ENCODE measurements at places on chromosomes 2 and 18.

DNA sequence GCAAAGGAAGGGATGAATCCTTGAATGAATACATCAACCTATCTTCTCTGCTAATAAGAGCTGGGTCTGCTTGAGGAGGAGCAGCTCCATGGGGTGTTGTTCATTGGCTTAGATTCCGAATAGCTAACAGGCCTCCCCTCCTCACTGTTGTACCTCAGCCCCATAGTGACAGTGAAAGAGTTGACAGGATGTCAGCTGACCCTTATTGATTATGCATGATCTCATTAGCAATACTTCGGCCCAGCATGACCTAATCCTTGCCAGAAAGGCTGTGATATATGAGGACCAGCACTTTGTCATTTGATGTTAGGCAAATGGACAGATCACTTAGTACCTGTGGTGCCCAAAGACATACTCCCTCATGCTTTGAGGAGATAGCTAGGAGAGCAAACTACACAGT is 1333.7 kb upstream of the CELF4 start:
- no peak for DNase-seq

- DNase-seq = no peak
Measured at GRCh38 chr2:8216397-8216796, 465.5 kb upstream of the ID2 start.

DNA sequence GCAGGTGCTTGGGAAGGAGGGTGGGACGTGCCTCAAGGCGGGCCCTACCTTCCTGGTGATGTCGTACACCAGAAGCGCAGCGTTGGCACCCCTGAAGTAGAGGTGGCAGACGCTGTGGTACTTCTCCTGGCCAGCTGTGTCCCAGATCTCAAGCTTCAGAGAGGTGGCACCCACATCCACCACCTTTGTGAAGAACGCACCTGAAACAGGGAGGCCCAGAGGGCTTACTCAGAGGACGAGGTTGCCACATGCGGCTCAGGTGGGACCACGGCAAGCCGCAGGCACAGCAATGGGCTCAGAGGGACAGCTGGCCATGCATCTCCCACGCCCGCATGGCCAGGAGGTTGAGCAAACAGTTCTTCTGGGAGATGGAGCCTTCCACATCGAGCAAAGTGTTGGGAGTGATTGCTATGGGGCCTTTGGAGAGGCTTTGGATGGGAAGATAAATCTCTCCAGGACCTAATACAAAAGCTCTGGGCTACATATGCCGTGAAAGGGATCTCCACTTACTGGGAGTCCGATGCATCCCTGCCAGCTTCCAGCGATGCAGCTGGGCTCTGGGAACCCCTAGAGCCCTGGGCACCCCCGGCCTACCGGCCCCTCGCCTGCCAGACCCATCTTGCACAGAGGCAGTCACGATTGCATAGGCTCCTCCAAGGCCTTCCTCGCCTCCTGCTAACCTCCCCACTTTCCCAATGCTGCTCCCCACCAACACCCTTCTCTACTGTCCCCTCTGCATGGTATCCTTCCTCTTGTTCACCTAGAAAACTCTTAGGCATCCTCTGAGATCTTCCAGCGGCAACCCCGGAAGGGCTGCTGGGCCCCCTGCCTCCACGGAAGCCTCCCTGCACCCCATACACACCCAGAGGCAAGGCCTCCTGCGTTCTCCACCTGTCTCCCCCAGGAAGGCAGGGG is 11.8 kb downstream of the PRLH start:
- no peak for DNase-seq

DNA sequence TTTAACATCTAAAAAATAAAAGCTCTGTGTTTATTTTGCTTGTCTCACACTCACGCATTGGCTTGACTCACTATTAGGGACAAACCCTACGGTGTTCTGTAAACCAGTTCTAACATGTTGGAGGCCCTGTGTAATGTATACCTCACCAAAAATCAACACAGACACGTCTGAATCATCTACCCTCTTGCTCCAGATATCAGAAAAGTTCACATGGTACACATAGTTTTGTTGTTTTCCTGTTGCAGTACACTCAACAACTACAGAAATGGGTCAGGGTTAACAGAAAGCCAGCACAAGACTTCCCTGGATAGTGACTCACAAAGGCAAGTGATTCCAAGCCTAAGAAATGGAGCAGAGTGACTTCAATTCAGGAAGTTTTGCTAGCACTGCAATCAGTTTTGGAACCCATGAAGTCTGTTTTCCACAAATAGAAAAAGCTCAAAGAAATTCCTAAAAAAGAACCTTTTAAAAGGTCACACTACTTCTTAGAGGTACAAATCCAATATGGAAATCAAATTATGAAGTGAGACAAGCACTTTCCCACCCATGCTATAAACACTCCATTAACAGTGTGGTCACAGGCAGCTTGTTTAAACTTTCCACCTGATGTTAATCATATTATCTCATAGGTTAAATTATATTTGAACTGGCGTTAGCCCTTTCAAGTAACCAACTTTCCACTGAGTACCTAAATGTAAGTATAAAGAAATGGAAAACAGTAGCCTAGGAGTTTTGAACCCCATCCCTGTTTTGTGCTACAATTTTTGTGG is 87.4 kb downstream of the GAREM1 start:
- DNase-seq = peak; percentile 95

DNA sequence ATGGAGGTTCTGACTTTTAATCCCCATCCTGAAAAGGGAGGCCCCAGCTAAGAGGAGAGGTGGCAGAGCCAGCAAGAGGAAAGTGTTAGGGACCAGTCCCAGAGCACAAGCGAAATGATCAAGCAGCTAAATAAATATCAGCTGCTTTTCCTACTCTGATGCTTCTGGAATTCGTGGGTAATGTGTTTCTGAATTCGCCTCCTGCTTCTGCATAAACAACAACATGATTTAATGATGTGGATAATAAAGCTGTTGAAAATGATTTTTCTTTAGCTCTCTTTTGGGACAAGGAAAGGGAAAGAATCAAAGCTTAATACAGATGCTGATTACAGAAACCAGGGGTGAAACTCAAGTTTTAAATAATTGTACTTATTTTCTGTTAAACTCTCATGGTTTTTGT is 329.7 kb downstream of the PDE11A start:
- DNase-seq = no peak

GRCh38 chr2:234135750-234136221 is 85.3 kb downstream of the SPP2 start:
- DNase-seq = peak; percentile 96

DNA sequence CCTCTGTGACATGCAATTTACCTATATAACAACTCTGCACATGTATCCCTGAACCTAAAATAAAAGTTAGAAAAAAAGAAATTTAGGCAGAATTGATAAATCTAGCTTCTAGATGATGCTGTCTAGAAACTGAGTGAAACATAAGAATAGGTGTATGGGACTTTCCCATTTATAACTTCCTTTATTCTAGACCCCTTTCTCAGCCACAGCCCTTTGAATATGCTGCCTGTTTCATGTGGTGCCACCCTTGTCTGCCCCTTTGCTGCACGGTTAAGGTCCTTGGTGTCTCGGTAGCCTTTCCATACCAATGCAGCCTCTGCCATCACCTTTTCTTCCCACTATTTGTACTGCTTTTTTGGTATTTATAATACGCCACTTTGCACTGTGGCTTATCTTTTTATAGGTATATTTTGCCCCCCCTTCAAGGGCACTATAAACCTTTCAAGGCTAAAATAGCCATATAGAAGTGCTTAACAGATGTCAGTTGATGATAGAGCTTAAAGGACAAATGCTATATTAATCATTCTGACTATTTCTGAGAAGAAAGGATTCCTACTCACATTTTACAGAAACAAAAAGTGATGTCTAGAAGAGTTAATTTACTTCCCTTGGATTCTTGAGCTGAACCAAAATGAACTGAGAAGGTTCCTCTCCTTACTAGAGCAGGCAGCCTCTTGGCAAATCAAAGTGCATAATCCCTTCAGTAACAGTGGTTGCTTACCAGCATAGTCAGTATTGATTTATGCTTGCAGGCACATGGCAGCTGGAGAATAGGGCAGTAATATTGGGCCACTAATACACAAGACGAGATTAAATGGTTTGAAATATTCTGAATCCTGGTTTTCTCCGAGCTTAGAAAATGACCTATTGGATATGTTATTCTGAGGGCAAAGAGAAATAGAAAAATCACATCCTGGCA is 88.1 kb upstream of the CYP26B1 start:
- DNase-seq = no peak

GRCh38 chr2:180664507-180664906 is 315.9 kb upstream of the UBE2E3 start:
- no peak for DNase-seq

DNA sequence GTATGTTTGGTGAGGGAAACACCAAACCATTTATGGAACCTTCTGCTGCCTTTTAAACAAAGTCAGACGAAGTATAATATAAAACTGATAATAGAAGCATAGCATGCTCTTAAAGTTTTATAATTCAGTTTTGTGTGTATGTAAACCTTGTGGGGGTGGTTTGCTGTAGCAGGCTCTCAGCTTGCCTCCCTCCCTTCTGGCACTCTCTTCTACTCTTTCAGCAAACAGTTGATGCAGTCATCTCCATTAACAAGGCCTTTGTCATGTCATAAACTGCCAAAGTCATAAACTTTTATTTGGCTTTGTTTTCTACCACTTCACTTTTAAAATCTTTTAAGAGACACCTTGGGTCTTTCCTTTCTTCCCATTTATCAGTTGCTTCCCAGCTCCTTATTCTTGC is 448.2 kb upstream of the SETBP1 start:
- DNase-seq = no peak

DNA sequence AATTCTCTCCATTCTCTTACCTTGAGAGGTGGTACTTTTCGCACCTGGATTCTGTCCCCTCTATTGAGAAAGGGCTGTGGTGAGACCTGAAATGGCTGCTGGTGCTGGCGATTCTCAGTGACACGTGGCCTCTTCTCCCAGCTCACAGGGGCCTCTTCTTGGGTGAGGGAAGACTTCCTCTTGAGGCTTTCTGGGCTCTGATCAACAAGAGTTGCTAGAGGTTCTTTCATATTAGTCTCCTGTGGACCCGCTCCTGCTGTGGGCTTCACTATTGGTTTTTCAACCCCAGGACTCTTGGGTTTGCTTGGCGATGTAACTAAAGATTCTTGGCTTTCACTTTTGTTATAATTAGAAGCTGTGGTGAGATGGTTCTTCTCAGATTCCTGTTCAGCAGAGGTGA is 76.3 kb upstream of the DTNB start:
- no peak for DNase-seq

GRCh38 chr2:236061899-236062298 is 106.3 kb downstream of the GBX2 start:
- no peak for DNase-seq

GRCh38 chr2:142858961-142859360 is 18.5 kb upstream of the KYNU start:
- no peak for DNase-seq

DNA sequence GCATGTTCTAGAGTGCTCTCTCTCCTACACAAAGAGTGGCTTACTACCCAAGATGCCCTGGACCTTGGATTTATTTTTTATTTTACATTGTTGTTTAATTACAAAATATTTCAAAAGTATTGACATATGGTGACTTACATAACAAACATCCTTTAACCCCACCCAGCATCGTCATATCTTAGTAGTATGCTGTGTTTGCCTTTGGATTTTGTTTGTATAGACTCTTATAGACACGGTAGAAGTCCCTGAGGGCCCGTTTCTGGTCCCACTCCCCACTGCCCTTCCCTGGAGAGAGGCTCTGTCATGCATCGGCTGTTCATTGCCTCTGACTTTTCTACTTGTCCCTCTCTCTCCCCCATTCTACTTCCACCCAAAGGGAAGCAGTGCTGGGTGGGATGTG is 112.0 kb downstream of the ZBTB7C start:
- DNase-seq = no peak

- DNase-seq = no peak
Measured at GRCh38 chr2:165182029-165182428, 21.8 kb downstream of the SCN3A start.

DNA sequence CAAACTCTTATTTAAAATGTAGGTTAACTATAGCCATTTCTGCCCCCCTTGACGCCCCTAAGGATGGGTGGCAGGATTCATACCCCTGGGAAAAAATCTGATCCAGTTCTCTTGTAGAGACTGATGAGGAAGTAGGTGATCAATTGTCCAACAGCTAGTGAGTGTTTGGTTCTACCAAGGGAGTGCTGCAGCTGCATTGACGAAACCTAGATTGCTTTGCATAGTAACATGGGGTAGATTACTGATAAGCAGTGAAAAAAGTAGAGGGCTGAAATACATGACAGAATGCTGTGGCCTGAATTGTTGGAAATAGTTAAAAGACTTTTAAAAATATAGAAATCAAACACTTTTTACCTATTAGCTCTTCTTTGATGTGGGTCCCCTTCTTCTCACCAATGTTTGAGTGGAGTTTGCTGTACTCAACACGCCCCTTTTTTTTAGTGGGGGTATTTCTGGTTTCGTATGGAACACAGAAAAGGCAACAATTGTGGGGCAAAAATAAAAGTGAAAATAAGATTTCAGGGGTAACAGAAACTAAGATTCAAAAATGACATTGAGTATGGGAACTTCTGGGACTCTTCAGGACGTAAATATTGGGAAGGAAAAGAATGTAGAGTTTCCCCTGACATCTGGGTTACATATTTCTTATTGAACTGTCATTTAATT is 66.2 kb downstream of the MAIP1 start:
- DNase-seq = no peak

DNA sequence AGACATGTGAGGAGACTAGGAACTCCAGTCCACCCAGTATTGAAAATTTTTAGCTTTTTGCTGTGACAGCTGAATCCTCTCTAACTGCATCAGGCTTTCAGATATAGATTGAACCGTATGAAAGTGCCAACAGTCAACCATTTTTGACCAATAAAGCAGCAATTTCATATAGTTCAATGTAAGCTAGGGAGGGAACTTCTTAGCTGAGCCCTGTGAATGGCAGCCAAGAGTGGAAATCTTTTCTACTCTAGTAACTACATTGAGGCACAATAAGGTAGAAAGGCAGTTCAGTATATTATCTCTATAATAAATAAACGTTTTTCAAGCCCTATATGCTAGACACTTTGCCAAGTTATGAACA is 96.3 kb upstream of the TANK start:
- no peak for DNase-seq

DNA sequence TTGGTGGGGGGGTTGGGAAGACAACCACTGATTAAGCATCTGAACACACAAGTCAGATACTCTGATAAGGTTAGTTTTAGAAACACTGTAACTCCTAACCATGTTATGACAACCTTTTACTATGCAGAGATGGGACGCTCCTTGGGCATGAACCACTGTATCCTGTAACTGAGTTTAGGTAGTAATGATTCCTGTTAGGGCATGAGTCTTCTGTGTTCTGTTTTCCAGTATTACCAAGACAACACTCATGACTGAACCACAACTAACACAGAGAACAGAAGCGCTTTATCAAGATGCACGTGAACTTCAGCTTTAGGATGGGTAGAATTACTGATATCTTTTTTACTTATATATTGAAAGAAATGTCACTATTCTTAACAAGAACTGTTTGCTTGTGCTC is 14.1 kb upstream of the CREB1 start:
- DNase-seq = peak; percentile 15

Measured in kidney tubule cell (primary cell).